ENCODE measurements at places on chromosomes 12 and 14.

DNA sequence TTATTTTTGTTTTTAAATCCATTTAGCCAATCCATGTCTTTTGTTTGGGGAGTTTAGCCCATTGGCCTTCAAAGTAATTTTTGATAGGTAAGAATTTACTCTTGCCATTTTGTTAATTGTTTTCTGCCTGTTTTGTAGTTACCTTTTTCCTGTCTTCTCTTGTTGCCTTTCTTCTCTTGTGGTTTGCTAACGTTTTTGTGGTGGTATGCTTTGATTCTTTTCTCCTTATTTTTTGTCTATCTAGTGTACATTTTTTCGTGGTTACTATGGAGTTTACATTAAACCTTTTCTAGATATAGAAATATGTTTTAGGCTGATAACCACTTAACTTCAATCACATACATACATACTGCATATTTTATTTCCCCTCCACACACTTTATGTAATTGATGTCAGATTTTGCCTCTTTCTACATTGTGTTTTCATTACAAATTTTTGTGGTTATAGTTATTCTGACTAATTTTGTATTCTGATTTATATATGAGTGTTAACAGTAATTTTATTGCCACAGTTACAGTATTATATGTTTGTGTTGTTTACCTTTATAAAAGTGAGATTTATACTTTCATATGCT is 19.2 kb upstream of the PPP1R12A start:
- DNase-seq = no peak

- DNase-seq = no peak
Measured at GRCh38 chr12:94235848-94236247, 87.5 kb downstream of the PLXNC1 start.

DNA sequence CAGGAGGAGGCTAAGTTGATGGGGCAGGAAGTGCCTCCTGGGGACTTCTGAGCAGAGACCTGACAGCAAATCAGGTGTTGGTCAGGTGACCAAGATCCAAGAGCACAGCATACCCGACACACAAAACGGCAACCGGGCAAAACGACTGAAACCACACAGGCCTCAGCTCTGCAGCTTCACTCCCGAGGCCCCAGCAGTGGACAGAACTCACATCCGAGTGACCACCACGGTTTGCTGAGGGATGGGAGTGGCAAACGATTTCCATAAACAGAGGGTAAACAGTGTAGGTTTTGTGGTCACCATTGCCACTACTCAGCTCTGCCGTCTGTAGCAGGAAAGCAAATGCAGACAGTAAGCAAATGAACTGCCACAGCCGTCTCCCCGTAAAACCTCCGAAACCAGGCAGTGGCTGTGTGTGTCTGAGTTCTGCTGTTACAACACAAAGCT is 14.4 kb downstream of the CHFR start:
- DNase-seq = no peak

DNA sequence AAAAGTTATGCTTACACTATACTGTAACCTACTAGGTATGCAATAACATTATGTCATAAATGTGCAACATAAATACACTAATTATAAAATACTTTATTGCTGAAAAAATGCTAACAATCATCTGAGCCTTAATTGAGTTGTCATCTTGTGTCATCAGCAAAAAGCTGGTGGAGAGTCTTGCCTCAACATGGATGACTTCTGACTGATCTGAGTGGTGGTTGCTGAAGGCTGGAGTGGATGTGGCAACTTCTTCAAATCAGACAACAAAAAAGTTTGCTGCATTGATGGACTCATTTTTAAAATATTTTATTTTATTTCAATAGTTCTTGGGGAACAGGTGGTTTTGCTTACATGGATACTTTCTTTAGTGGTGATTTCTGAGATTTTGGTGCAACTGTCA is 93.9 kb upstream of the AMN1 start:
- DNase-seq = no peak

GRCh38 chr12:7093892-7094291 is 1.6 kb upstream of the C1R start:
- no peak for DNase-seq

DNA sequence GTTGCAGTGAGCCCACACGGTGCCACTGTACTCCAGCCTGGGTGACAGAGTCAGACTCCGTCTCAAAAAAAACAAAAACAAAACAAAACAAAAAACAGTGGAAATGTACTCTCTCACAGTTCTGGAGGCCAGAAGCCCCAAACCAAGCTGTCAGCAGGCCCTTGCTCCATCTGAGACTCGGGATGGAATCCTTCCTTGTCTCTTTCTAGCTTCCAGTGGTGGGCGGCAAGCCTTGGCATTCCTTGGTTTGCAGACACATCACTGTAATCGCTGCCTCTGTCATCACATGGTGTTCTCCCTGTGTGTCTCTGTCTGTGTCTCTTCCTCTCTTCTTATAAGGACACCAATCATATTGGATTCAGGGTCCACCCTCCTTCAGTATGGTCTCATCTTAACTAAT is 6.4 kb downstream of the TNS2 start:
- DNase-seq = no peak

- no peak for DNase-seq
Measured at GRCh38 chr12:122028165-122028904, 6.7 kb downstream of the BCL7A start.

GRCh38 chr12:108141600-108142130 is 12.6 kb downstream of the WSCD2 start:
- DNase-seq = no peak

DNA sequence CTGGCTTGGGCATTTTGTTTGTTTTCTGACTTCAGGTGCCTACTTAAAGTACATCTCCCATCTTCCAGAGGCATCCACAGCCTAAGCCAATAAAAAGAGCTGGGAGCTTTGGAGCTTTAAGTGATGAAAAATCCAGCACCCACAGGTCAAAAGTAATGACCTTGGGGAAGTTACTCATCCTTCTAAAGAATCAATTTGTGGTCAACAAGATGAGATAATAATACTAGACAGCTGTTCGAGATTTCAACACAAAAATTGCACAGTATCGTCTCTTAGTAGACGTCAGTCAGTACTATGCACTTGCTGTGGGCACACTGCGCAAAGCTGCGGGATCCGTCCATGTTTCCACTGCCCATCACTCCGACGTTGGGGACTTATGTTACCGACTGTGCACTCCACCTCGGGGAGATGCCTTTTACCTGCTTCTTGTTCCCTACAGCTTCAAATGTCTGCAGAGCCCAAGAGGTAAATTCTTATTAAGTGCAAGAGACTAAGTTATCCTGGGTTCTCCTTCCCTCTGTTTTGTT is 1.3 kb downstream of the ST8SIA1 start:
- no peak for DNase-seq

GRCh38 chr14:33978892-33979612 is 28.2 kb upstream of the EGLN3 start:
- DNase-seq = no peak

- no peak for DNase-seq
Measured at GRCh38 chr14:100298551-100299237, 7.5 kb downstream of the SLC25A29 start.

DNA sequence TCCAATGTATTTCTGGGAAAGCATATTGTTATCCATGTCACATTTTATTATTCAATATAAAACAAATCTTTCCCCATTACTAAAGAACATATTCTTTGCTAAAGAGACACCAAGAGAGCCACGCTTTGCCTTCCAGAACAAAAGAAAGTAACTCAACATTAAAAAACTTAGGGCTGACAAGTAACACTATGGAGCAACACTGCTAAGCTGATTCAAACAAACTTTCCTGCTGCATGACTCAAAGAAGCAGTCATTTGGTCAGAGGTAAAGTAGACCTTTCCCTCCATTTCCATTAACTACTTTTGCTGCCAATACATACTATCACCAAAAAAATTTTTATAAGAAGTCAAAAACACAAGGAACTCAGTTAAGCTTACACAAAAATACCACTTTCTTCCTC is 83.0 kb downstream of the DENND5B start:
- DNase-seq = no peak

GRCh38 chr12:203462-204260 is 10.3 kb downstream of the SLC6A12 start:
- DNase-seq = no peak

DNA sequence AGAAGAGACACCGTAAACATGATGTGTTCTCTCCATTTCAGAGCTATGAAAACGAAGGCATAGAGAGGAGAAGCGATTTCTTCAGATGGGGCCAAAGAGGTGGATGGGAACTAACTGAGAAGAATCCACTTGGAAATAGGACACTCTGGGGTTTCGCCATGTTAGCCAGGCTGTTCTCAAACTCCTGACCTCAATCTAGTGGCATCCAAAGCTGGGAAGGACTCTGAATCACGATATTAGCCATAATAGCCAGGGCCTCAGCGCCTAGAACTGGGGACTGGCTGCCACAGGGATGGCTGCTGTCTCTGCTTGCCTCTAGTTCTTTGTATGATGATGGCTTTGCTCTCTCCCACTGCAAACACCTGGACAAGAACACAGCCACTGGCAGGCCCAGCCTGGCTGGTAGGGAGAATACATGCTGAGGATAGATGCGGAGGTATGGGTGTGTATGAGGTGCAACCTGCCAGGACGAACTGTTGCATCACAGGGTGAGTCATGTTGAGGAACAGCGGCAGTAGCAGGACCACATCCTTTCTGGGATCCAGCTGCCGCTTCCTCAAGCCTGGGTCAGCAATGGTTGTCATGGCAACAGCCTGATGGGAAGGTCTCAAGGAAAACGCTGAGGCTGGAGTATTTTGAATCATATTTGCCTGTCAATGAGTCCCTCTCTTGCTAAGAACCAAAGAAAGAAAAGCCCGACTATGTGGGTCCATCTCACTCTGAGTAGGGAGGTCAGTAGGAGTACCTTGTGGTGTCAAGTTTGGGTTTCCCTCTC is 31.1 kb downstream of the CCDC177 start:
- DNase-seq = no peak

DNA sequence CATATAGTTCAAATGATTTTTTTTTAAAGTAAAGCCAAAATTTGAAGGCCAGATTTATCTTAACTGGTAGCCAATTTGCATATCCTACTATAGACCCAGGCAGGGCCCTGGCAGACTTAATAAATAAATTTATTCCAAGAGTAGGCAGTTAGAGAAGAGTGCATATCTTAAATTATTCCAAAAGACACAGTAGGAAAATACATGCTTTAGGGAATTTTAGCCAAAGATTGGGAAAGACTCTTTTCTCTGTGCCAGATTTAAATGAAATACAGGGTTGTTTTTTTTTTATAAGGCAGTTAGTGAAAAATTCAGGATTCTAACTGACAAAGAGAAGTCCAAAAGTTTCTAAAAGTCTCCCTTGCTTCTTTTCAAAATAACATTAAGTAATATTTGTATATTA is 65.5 kb downstream of the ST8SIA1 start:
- no peak for DNase-seq

GRCh38 chr12:84034871-84035270 is 877.7 kb downstream of the SLC6A15 start:
- no peak for DNase-seq

GRCh38 chr14:73712071-73712506 is 2.1 kb downstream of the PNMA1 start:
- DNase-seq = peak; percentile 27

DNA sequence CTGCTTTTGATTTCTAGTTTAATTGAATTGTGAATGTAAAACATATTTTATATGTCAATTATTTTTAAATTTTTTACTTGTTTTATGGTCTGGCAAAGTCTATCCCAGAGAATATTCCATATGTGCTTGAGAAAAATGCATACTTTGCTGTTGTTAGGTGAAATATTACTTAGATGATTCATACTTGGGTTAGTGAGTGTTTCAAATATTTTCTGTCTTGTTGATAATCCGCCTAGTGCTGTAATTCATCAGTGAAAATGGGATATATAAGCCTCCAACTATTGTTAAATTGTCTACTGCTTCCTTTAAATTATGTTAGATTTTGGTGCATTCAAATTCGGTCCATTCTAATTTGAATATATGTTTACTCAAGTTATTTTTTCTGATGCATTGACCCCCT is 395.5 kb downstream of the LRFN5 start:
- no peak for DNase-seq

- no peak for DNase-seq
Measured at GRCh38 chr12:91562476-91562875, 379.9 kb upstream of the DCN start.

- peak; percentile 13 for DNase-seq
Measured at GRCh38 chr12:45655186-45655585, 74.3 kb upstream of the ARID2 start.

DNA sequence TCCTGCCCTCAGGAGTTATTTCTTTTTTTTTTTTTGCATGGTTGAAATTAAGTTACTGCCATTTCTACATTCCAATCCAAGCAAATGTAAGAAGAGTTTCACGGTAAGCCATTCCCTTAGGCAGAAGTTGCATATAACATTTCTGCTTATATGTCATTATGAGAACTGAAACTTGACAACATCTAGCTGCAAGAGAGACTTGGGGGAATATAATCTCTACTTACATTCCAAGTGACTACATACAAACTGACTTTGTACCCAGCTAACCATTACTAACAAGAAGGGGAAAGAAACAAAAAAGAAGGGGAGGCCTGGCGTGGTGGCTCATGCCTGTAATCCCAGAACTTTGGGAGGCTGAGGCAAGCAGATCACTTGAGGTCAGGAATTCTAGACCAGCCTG is 7.3 kb upstream of the RESF1 start:
- no peak for DNase-seq

GRCh38 chr12:24911271-24911791 is 37.6 kb downstream of the BCAT1 start:
- DNase-seq = no peak
